ENCODE measurements at places on chromosomes 7 and 10.

DNA sequence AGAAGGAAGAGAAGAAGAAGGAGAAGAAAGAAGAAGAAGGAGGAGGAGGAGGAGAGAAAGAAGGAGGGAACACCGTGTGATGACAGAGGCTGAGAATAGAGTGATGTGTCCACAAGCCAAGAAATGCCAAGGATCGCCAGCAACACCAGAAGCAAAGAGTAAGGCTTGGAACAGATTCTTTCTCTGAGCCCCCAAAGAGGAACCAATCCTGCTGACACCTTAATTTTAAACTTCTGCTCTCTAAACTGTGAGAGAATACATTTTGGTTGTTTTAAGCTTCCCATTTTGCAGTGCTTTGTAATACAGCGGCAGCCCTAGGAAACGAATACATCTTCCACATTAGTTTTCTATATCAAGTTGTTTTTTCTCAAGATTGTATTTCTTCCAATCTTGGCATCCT is 13.9 kb upstream of the WNT8B start:
- no peak for DNase-seq

DNA sequence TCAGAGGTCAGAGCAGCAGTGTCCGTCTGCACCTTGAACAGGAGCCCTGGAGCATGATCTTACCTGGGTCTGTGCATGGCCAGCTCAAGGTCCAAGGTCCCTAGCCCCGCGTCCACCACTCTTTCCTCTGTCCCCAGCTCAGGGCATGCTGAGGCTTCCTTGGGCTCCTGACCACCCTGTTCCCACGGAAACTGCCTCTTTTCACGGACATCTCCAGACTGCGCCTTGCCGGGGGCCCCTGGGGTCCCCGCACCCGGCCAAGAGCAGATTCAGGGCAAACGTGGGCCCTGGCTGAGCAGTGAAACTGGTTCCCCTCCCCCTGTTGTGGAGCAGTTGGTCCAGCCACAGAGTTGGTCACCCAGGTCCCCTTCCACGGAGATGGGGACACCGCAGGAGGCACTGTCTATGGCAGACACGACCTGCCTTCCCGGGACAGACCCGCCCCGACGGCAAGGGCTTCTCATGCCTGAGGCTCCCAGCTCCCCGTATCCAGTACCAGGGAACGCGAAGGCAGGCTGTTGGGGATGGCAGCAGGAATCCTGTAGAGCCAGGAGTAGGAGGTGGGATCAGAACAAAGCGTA is 217.4 kb upstream of the PPP2R2D start:
- DNase-seq = no peak

GRCh38 chr10:78053211-78053868 is 19.7 kb downstream of the RPS24 start:
- no peak for DNase-seq

GRCh38 chr7:97179454-97180104 is 62.1 kb downstream of the SDHAF3 start:
- peak; percentile 43 for DNase-seq

- no peak for DNase-seq
Observed at GRCh38 chr10:110530131-110530831, 32.6 kb downstream of the DUSP5 start.
